Thoracic aorta (tissue), 2 donors: ENCODE measurements at places on chromosomes 5 and 9.

DNA sequence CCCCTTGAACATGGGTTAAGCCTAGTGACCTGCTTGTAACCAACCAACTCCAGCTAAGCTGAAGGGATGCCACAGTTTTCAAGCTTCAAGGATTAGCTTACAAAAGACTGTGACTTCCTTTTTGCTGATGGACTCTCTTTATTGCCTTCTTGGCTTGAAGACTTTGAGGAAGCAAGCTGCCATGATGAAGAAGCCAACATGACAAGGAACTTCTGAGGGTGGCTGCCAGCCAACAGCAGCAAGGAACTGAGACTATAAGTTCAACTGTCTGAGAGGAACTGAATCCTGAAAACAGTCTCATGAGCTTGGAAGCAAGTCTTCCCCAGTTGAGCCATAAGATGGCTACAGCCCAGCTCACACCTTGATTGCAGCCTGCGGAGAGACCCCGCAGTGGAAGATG is 116.1 kb upstream of the TAF11L2 start:
- no peak for DNase-seq

DNA sequence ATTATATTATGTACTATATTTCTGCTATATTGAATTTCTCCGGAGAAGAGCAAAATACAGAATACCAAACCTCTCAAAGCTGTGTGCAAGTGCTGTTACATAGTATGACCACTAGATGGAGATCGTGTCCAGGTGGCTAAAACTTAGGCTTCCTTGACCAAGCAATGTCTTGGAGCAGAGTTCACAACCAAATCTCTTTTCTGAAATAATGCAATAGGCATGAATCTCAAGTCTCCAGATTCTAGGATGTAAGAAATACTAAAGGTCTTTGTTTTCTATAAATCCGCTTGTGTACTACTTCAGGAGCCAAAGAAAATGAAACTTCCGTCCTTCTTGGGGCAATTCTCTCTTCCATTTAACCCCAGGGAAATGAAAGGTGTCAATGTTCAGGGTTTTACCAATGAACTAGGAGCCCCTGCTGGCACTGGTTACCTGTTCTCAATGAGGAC is 181.5 kb upstream of the RAI14 start:
- DNase-seq, result no peak

DNA sequence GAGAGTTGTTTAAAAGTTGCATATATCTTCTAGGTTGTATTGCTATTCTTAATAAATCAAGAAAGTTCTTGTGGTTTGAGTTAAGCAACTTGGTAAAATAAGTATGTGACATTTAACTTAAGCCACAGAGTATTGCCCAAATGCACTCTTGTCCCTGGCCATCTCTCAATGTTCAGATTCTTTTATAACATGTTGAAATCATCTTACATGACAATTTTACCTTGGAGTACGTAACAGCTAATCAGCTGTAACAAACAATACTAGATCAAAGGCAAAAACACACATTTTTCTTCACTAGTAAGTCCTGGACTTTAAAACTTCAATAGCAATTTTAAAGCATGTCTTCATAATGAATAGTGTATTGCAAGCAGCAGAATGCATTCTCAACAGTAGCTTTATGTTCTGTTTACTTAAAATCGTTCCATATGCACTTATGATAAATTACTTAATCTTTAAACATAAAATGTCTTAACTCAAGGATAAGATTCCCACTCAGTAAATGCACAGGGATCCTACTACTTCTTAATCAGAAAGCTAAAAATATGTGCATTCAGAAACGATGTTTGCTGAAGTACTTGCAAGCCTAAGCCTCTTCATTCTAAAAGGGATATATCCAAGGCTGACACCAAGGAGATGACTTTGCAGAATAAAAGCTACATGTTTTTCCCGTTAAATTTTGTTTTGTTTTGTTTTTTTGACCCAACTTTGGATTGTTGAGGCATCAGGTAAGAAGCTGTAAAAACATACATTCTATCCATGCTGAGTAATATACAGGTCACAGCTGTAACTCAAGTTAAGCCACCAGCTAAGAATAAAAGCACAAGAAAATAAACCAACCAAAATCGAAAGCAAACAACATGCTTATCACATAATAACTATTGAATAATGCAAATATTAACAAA is 86.1 kb upstream of the NFIB start:
- no peak for DNase-seq

DNA sequence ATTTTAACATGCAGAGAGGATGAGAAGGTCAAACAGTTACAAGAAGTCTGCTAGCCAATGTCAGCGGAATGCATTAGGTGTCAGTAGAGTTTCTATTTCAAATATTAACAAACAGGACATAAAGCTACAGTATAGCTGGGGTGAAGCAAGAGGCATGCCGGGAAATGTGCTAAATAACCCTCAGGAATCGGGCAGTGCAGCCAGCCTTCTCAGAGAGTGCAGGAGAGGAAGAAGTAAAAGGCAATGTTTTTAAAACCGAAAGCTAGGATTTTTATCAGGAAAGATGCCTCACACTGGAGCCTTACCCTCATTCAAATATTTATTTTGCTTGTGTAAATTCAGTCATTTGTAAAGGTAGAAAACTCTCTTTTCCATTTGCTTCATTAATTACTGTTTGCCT is 59.1 kb upstream of the SH3GL2 start:
- no peak for DNase-seq

DNA sequence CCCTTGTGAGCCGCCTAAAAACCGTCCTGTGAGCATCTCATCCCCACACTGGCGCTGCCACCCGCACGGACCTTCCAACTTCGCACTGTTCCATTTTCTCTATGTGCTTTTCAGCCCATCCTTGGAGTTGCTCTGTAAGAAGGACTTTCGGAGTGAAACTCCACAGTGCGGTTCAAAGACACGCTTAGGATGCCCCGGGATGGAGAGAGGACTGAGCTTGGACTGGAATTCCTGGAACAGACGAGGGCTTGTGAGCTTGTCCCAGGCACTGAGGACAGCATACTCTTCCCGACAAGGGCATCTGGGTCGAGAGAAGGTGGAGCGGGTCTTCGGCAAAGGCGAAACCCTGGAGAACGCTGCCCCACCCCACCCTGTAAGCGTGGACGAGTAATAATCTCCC is 187.8 kb downstream of the MEF2C start:
- no peak for DNase-seq

DNA sequence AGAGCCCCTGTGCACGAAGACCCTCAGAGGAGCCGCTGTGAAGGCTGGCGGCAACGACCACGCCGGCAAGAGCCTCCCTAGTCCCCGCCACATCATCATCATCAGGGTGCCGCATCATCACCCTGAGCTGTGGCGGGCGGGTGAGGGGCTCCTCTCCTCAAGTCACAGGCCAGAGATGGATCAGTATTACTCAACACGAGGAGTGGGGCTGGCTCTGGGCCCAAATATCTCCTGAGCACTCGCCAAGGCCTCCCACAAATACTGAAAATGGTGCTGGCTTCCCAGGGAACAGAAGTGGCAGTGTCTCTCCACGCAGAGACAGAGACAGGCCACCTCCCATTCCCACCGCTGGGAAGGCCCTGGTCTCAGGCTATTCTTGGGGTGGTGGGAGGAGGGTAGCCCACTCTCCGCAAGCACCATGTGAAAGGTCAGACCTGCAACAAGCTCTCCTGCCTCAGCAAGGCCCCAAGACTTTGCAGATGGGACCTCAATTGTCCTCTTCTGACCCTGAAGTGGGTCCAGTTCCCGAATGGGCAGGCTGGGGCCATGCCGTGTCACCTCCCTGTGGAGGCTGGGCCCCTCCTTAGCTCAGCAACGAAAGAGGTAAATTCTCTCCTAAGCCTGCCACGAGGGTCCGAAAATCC is 39.3 kb upstream of the ZNF354A start:
- no peak for DNase-seq

GRCh38 chr5:172107571-172107970 is 80.5 kb downstream of the STK10 start:
- DNase-seq, result no peak

- no peak for DNase-seq
Observed at GRCh38 chr5:40603378-40603777, 76.3 kb upstream of the PTGER4 start.
